ENCODE measurements at places on chromosomes 7 and 10.

DNA sequence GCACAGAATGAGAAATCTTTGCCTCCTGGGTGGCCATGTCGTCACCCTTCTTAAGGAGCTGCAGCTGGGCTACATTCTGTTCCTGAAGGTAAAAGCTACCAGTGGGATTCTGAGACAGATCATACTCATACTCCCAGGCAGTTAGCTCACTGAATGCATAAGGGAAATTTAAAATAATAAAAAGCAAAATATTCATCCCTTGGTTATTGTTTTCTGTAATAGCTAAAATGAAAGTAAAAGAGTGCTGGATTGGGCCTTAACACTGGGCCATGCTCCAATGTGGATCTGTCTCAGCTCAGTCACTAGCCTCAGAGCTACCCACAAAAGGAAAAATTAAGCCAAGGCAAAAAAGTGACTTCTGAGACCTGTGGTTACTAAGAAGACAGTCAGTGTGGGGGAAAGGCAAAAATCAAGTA is 8.9 kb upstream of the DYNC2I1 start:
- DNase-seq: no peak

- DNase-seq: no peak
Observed at GRCh38 chr7:129367349-129367699, 66.9 kb upstream of the STRIP2 start.

DNA sequence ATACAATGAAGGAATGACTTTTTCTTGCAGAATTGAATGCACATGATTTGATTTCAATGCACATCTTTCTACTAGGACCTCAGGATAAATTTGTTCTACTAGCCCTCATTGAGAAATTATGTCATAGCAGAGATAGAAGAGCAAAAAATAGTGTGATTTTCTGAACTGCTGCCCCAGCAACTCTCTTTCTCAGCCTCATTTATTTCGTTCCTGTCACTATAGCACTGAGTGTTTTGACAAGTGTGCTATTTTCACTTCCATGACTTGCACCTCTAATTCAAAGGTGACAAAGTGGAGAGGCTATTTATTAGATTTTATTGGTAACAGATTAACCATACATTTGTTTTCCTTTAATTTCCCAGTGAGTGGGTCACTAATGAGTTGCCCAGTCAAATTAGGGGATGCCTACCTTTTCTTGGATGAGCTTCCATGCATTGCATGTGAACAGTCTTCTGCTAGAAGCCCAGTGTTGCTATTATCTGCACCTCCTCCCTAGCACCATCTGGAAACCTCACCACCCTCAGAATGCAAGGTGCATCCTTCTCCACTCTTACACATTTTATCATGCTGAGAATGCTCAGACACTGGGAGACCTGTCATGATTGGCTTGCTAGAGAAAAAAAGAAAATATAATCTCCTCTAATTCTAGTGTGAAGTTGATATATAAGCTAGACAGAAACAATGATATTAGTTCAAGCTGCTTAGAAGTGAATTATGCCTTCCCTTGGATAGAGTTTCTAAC is 119.6 kb upstream of the CTTNBP2 start:
- no peak for DNase-seq

- DNase-seq: no peak
Observed at GRCh38 chr10:17835688-17836087, 26.5 kb downstream of the MRC1 start.

All from SHP77 treated with DMSO at 0.1 percent for 48 hours (cell line).